CD4-positive, alpha-beta T cell treated with Interleukin-12 subunit alpha and Interleukin-12 subunit beta, for 1 hour (primary cell): ENCODE measurements at places on chromosomes 4 and X.
A peak's percentile ranks its signal among the peaks of the same experiment; 100 is the strongest.

- DNase-seq, result peak; percentile 20
Observed at GRCh38 chr4:114694770-114695169, 96.2 kb downstream of the UGT8 start.

DNA sequence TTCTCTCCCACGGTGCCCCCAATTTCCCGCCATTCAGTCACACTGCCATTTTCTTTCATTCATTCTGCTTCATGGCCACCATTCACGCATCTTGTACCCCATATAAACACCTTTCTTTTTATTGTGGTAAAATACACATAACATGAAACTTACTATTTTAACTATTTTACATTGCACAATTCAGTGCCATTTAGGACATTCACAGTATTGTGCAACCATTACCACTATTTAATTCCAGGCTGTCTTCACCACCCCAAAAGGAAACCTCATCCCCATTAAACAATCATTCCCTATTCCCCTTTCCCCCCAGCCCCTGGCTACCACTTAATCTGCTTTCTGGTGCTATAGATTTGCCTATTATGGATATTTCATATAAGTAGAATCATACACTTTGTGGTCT is 15.9 kb downstream of the SPACA5 start:
- DNase-seq, result no peak

GRCh38 chr4:144712775-144713174 is 66.8 kb downstream of the HHIP start:
- DNase-seq, result no peak

DNA sequence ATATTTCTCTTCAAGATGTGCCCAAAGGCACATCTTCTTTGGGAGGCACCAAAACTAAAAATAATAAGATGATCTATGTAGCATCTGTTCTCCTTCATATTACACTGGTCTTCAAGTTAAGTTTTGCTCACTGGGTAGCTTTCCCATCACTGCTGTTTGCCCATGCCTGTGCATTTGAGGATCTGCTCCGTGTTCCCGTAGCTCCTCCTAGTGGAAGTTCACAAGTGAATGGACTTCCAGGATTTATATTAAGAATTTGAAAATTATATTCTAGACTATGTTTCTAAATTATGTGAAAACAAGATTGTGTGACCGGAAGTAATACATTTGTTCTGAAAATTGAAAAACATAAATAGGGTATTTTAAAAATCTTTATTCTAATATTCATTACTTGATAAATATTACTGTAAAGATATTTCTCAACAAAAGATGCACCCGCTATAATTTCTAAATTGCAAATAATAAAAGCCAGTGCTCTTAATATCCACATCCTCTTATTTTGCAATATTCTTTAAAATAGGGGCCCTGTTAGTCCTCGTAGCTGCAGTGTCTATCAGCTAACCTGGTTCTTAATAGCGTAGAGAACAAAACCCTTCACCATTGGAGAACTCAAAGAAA is 147.7 kb downstream of the RBM46 start:
- no peak for DNase-seq

- no peak for DNase-seq
Observed at GRCh38 chrX:42519666-42520231, 258.2 kb downstream of the PPP1R2C start.

GRCh38 chr4:75028196-75028854 is 95.4 kb downstream of the PARM1 start:
- DNase-seq, result no peak

- DNase-seq, result peak; percentile 47
Observed at GRCh38 chr4:47837094-47837907, 566 bp downstream of the CORIN start.

- no peak for DNase-seq
Observed at GRCh38 chr4:84579403-84579776, 3.5 kb upstream of the CDS1 start.

DNA sequence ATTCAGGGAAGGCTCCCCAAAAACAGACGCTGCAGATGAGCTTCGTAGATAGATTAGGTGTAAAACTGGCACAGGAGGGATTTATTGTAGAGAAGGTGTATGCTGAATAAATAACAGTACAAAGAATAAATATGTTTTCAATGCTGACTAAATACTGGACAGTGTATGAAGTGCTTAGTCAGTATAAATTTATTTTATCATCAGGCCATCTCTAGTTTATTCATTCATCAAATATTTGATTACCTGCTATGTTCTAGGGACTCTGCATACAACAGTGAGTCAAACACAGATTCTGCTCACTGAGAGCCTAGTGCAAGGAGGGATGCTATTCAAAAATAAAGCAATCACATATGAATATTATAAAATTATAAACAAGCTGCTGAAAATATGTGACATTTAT is 63.6 kb upstream of the TSPAN5 start:
- DNase-seq, result no peak
